ENCODE measurements at places on chromosomes 1 and 21. TPM values are rescaled to one million over a fixed set of nuclear protein-coding genes. Genes with fewer than 3 reads are reported as not detected.

Gene MORC3
- 39.0 TPM for total RNA-seq

DNA sequence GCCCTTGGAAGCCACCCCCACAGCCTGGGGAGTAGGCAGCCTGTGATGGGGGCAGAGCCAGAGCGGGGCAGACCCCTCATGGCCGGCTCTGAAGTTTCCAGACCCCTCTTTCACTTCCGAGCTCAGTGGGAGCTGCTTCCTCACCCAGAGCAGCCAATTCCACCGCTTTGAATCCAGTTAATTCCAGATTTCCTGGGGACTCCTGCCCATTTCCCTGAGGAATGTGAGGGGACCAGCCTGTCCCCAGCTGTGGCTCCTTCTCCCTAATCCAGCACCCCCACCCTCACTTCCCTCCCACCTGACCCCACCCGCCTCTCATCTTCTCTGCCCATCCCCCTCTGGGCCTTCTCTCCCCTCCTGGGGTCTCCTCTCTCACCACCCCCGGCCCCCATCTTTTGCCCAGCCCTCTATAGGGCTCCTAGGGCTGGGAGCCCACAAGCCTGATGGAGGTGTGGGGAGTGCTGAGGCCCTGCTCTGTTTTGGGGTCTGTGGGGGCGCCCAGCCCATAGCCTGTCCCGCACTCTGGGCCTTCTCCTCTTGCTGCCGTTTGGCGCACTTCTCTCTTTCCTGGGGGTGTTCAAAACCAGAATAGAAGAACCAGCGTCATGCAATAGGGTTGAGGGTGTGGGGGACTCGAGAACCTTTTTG lies 26.2 kb upstream of the TNFRSF1B start:
- no peak for DNase-seq

GRCh38 chr1:154170547-154171222 lies 15.8 kb upstream of the NUP210L start:
- no peak for DNase-seq

DNA sequence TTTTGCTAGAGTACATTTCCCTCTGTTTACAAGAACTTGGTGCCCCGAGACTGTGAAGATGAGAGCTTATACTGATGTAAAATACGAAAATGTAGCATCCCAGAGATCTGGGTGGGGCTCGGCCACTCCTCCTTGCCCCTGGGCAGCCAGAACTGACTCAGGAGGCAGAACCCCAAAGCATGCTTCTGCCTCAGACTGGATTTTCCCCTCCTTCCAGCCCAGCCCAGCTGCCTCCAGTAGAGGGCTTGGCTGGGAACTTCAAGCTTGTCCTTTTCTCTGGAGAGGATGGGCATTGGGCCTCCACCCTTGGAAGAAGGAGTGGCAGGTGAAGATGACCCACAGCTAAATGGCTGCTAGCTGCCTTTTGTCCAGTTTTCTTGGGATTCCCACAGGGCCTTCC lies 24.3 kb upstream of the BTG2 start:
- no peak for DNase-seq

DNA sequence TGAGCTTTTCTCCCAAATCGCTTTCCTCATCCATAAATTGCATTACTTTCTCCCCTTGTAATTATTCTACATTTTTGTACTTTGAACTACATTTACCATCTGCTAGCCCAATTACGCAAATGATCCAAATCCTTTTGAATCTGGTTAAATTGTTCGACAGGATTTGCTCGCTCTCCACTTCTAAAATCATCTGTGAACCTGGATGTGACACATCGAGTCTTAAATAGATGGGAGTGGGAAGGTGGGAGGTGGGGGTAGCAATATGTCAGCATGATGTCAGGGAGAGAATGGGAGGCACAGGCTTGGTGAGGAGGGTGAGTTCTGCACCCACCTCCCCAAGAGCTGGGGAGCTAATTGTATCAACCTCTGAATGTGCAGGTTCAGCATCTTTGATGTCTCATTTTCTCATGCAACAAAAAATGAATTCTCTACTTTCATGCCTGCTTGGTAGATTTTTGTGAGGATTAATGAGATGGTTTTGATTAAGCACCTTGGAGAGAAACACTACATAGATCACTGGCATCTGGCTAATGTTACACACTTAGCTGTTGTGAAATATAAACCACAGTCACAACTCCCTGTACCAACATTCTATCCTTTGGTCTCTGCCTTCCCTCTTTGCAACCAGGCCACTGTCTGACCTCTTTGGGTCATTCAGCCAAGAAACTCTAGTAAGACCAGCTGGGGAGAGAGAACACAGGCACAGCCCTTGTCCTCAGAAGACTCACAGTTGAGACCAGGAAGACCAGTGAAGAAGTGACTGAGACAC lies 165.1 kb downstream of the DAB1 start:
- DNase-seq, result no peak

DNA sequence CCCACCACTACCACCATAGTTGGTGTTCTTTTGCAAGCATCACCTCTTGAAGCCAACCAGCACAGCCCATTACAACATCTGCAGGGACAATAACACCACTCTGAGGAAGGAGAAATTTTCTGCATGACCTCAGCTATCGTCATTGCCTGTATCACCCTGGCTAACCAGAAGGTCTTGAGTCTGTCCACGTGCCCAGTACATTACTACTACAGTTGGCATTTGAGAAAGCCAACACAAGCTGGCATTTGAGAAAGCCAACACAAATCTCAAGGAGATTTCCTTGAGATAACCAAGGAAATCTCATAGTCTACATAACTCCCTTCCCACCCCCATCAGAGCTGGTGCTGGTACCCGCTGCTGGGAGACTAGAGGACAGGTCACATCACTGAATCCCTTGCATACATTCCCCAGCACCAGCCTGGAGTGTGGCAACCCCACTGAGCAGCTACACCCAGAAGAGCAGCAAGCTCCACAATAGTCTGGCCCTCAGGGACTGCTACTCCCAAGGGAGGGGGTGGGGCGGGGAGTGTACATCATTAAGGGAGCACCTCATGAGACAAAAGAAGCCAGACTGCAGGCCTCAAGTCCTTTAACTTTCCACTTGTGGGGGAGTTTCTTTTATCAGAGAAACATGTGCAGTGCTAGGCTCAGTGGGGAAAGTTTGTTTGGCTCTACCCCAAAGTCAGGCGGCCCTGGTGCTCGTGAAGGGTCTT lies 46.0 kb upstream of the GUCA2A start:
- no peak for DNase-seq

Gene COL11A1
- 19.6 TPM for total RNA-seq

DNA sequence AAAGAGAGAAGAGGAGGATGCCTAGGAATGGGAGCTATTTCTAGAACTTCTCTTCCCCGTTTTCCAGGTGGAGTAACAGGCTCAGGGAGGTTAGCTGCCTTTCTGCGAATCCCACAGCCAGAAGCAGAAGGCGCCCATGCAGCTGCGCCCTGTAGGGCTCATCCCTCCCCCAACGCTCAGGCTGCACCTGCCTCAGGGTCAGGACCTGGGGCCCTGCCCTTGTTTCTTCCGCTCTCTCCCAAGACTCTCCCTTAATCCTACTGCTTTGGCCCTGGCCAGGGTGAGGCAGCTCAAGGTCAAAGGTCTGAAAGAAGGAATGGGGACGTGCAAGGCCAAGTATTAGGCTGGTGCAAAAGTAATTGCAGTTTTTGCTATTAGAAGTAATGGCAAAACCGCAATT lies 30.5 kb upstream of the PADI2 start:
- no peak for DNase-seq

- no peak for DNase-seq
Measured at GRCh38 chr1:177219554-177220458, 49.0 kb downstream of the BRINP2 start.

Gene NECTIN4
- 0.32 TPM for total RNA-seq

GRCh38 chr1:227777156-227777555 lies 38.3 kb upstream of the PRSS38 start:
- DNase-seq, result no peak
